GM12878 (cell line): ENCODE measurements at places on chromosomes 1 and 21. TPM values are rescaled to one million over a fixed set of nuclear protein-coding genes. Genes with fewer than 3 reads are reported as not detected.
A peak's percentile ranks its signal among the peaks of the same experiment; 100 is the strongest.

FAM167B gene
- 0.26 and 0.56 TPM in 2 replicates for polyA plus RNA-seq

DNA sequence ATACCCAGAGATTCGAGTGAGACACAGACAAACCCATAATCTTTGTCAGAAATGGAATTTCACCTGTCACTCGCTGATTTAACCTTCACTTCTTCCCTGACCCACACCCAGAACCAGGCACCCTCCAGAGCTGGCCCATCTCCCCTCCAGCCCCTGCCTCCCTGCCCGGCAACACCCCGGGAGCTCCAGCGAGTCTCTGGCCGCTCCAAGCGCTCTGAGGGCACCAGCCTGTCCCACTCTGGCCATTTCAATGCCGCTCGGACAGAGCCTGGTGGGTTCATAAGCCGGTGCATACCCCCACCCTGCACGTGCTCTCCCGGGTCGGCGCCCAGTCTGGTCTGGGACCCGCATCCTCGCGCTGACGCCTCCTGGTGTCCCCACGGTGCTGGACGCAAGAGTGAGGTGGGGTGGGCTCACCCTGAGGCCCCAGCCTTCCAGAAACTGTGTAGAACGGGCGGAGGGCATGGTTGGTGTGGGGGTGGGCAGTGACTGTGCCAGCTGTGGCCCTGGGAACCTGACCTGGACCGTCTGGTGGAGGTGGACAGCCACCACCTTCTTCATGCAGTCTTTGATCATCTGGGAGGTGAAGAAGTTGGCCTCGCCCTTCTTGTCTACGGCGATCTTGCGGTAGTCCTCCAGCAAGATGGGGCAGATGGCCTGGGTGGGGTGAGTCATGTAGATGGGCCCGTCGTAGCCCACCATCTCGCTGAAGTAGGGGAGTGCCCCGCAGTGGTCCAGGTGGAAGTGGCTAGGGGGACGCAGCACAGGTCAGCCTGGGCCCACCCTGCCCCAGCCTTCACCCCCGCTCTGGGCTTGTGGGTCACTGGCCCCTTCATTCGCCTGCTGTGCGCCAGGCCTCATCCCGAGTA lies 5.4 kb downstream of the INTS11 start:
- H3K4me3 ChIP-seq = no peak overlapping the region
- no peak overlapping the region for H3K27ac ChIP-seq
- H3K4me1 ChIP-seq = peaks cover 5% of the 10 kb centered on the region
- no peaks in the 10 kb centered on the region for H3K27me3 ChIP-seq

TP73 gene
- polyA plus RNA-seq = 24.8 and 27.6 TPM in 2 replicates

DNA sequence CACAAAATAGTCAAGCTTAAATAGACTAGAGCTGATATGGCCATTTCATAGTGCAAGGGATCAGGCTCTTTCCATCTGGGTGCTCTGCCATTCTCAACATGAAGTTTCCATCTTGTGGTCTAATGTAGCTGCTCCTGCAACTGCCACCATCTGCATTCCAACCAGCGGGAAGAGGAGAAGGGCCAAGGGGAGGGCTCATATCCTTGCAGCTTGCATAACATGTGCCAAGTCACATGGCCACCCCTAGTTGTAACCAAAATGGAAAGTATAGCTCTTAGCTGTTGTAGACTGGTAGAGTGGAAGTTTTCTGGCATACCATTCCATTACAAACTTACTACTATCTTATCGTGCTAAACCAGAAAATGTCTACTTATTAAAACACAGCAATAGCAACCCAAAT lies 38.9 kb upstream of the IVNS1ABP start:
- no peaks in the 10 kb centered on the region for H3K27me3 ChIP-seq
- no peak overlapping the region for H3K4me3 ChIP-seq
- no peak overlapping the region for H3K27ac ChIP-seq
- H3K4me1 ChIP-seq = no peaks in the 10 kb centered on the region
- no peak for DNase-seq

KRTAP19-3 gene
- not detected in 2 replicates for polyA plus RNA-seq

CHRNB2 gene
- polyA plus RNA-seq = 0.11 TPM in 1 of 2 replicates, not detected in the other

DNA sequence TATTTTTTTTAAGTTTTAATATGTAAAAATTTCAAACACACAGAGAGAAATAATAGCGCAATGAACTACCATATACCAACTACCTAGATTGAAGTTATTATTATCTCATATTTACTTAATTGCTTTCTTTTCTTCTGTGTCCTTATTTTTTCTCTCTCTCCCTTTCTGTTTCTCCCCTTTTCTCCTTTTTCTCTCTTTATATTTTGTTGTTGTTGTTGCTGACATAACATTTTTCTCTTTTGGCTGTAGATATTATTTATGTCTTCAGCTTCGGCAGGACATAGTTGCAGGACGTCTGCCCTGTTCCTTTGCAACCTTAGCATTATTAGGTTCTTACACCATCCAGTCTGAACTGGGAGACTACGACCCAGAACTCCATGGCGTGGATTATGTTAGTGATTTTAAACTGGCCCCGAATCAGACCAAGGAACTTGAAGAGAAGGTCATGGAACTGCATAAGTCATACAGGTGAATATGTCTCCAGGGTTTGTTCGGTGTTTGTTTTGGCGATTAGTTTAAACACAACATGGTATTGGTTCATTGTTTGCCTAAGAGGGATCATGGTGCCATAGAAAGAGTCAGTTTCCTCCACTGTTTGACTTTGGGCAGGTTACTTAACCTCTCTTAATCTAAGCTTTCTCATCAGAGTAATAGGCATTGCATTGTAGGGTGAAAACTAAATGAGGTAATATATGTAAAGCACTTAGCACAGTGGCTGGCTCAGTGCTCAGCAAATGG lies 103.8 kb downstream of the EPB41 start:
- no peak for DNase-seq
- no peak overlapping the region for H3K27ac ChIP-seq
- no peaks in the 10 kb centered on the region for H3K4me1 ChIP-seq
- H3K4me3 ChIP-seq = no peak overlapping the region
- no peaks in the 10 kb centered on the region for H3K27me3 ChIP-seq

DNA sequence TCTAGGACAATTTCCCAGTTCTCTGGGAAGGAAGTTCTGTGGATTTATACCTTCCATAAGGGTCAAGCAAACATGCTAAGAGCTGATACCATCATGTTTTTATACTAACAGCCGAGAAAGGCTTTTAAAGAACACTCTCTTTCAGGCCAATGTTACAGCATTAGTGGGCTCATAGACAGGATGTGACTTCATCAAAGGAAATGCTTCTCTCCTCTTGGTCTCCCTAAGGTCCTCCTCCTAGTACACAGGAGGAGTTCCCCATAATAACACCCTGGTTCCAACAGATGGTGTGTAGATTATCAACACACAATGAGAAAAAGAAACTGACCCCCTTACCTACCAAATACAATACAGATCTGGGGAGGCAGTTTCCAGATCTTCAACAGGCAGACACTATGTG lies 26.7 kb upstream of the GLIS1 start:
- H3K27me3 ChIP-seq = no peaks in the 10 kb centered on the region
- DNase-seq = no peak
- H3K4me3 ChIP-seq = no peak overlapping the region
- H3K4me1 ChIP-seq = peaks cover 3% of the 10 kb centered on the region; the same call in 1 of the 2 replicates

- H3K27me3 ChIP-seq = no peaks in the 10 kb centered on the region
- peaks cover 7% of the 10 kb centered on the region for H3K4me1 ChIP-seq
- H3K27ac ChIP-seq = peak overlapping the region; percentile 59
- peaks cover 8% of the 10 kb centered on the region; the same call in 1 of the 2 replicates for H3K36me3 ChIP-seq
Observed at GRCh38 chr1:37845786-37846185, 13.6 kb downstream of the MTF1 start.

DNA sequence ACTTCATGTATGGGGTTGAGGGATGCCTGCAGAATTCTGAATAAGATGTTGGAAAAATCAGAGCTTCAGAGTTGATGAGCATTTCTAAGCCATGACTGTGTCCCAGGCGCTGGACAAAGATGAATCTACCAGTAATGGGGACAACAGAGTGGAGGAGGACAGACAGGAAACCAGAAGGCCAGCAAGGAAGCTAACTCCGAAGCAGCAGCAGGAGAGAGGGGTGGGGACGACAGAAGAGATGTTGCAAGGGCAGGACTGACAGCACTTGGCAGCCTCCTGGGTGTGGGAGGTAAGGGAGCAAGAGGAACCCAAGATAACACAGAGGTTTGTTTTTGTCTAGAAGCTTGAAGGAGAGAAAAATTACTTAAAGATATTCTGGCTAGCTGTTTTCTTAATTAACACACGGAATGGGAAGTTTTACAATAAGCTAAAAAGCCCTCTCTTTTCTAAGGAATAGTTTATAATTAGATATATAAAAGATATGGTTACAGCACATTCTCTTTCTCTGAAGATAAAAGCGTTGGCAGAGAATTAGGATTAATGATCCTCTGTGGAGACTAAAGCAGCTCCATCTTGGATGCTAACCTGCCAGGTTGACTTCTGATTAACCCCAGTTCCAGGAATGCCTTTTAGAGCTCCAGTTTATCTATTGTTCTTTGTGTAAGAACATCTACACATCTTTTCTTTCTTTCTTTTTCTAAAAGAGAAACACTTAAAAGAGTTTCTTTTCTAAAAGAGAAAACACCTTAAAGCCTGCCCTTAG lies 92.7 kb downstream of the TENT5C start:
- H3K36me3 ChIP-seq = no peaks in the 10 kb centered on the region
- H3K4me3 ChIP-seq = no peak overlapping the region
- H3K27ac ChIP-seq = no peak overlapping the region
- no peak for DNase-seq
- H3K4me1 ChIP-seq = no peaks in the 10 kb centered on the region

GRCh38 chr1:173043253-173043652 lies 7.5 kb downstream of the TNFSF18 start:
- DNase-seq = no peak
- no peaks in the 10 kb centered on the region for H3K27me3 ChIP-seq
- H3K36me3 ChIP-seq = no peaks in the 10 kb centered on the region
- no peak overlapping the region for H3K27ac ChIP-seq

PBXIP1 gene
- polyA plus RNA-seq = 11.9 and 12.2 TPM in 2 replicates

DNA sequence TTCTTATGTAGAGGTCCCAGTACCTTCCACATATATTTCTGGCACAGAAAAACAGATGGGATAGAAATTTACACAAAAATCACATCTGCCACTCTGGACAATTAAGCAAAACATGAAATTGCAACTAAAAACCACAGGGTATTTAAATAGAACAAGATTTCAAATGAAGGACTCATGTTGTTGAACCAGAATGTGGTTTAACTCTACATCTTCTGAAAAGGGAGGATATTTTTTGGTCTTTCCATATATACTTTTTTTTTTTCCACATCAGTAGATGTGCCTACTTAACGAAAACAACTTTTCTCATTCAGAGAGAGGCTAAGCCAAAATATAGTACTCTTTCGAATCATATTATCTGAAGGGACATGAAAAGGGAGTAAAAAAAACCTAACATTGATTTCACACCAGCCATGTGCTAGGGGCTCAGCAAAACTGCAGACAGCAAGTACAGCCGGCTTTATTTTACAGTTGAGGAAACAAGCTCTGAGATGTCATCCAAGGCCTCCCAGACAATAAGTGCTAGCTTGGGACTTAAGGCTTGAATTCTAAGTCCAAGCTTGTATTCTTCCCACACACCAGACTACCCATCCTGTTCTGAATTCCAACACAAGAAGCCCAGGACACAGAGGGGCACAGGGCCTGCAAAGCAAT lies 208.9 kb downstream of the PBX1 start:
- no peaks in the 10 kb centered on the region for H3K36me3 ChIP-seq
- no peak overlapping the region for H3K4me3 ChIP-seq
- no peak overlapping the region for H3K27ac ChIP-seq
- no peaks in the 10 kb centered on the region for H3K27me3 ChIP-seq
- no peaks in the 10 kb centered on the region for H3K4me1 ChIP-seq

TMEM125 gene
- polyA plus RNA-seq = not detected in 2 replicates

CENPF gene
- polyA plus RNA-seq = 90.9 and 93.7 TPM in 2 replicates

FNDC10 gene
- polyA plus RNA-seq = not detected in 2 replicates

DNA sequence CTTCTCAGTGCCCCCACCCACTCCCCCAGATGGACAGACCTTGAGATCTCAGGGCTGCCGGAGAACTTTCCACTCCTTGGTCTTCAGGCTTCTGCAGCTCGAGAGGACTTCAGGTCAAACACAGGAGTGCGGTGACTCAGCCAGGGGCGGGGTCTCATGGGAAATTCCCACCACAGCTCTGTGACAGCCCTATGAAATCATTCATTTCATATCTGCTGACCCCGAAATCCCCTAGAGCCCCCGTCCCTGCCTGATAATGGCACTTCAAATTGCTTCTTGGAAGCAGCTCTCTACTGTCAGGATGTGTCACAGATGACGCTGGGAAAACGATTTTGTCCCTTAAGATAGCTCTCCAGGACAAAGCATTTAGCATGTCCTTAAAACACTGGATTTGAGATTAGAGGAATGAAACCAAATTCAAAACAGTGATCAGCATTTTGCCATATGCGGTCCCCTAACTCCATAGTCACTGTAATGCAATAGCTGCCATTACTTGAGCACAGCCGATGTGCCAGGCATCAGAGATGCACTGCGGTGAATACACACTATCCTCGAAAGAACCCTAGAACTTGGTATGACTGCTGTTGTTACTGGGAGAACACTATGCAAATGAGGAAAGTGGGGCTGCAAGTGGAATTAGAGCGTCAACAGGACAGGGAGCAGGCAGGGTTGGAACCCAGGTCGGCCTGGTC lies at the start of gene TNFRSF9:
Gene TNFRSF9 (minus strand): TSS at position 95 of the 692 bp plus-strand sequence. CDS start 845 bp downstream, outside the sequence.
- no peak within 1 kb of the TSS for H3K27ac ChIP-seq
- H3K4me1 ChIP-seq = peaks cover 5% of the 10 kb centered on the region; the same call in 1 of the 2 replicates
- peaks cover 5% of the 10 kb centered on the region for H3K27me3 ChIP-seq
- DNase-seq = no peak

GRCh38 chr1:236396665-236397043 lies 2.6 kb downstream of the EDARADD start:
- no peak overlapping the region for H3K4me3 ChIP-seq
- no peak overlapping the region for H3K27ac ChIP-seq
- DNase-seq = no peak
- no peaks in the 10 kb centered on the region for H3K36me3 ChIP-seq
- H3K4me1 ChIP-seq = 0 out of 2 replicates have a peak, but pooled peaks cover 2% of the 10 kb centered on the region

- H3K4me3 ChIP-seq = no peak overlapping the region
- no peak overlapping the region for H3K27ac ChIP-seq
- H3K36me3 ChIP-seq = no peaks in the 10 kb centered on the region
- DNase-seq = no peak
Observed at GRCh38 chr1:208166340-208167138, 77.6 kb downstream of the PLXNA2 start.

- DNase-seq = no peak
- no peak overlapping the region for H3K27ac ChIP-seq
- H3K4me3 ChIP-seq = no peak overlapping the region
- peaks cover 3% of the 10 kb centered on the region; the same call in 1 of the 2 replicates for H3K27me3 ChIP-seq
- no peaks in the 10 kb centered on the region for H3K36me3 ChIP-seq
- no peaks in the 10 kb centered on the region for H3K4me1 ChIP-seq
Observed at GRCh38 chr1:14782741-14783591, 184.5 kb downstream of the KAZN start.

GRCh38 chr1:216855810-216856209 lies 132.6 kb upstream of the ESRRG start:
- no peak for DNase-seq
- no peak overlapping the region for H3K4me3 ChIP-seq
- H3K27me3 ChIP-seq = peaks cover 2% of the 10 kb centered on the region; the same call in 1 of the 2 replicates
- H3K4me1 ChIP-seq = no peaks in the 10 kb centered on the region
- H3K27ac ChIP-seq = no peak overlapping the region
- H3K36me3 ChIP-seq = no peaks in the 10 kb centered on the region

- H3K27me3 ChIP-seq = peaks cover 6% of the 10 kb centered on the region; the same call in 1 of the 2 replicates
- no peaks in the 10 kb centered on the region for H3K4me1 ChIP-seq
- no peak for DNase-seq
- H3K36me3 ChIP-seq = no peaks in the 10 kb centered on the region
- no peak overlapping the region for H3K4me3 ChIP-seq
Observed at GRCh38 chr21:41233916-41234315, 66.0 kb downstream of the BACE2 start.

RAD54L gene
- 50.3 and 51.5 TPM in 2 replicates for polyA plus RNA-seq

MXRA8 gene
- polyA plus RNA-seq = 0.24 TPM in 1 of 2 replicates, not detected in the other
